ENCODE measurements at places on chromosomes 2 and 18.
A peak's percentile ranks its signal among the peaks of the same experiment; 100 is the strongest.

DNA sequence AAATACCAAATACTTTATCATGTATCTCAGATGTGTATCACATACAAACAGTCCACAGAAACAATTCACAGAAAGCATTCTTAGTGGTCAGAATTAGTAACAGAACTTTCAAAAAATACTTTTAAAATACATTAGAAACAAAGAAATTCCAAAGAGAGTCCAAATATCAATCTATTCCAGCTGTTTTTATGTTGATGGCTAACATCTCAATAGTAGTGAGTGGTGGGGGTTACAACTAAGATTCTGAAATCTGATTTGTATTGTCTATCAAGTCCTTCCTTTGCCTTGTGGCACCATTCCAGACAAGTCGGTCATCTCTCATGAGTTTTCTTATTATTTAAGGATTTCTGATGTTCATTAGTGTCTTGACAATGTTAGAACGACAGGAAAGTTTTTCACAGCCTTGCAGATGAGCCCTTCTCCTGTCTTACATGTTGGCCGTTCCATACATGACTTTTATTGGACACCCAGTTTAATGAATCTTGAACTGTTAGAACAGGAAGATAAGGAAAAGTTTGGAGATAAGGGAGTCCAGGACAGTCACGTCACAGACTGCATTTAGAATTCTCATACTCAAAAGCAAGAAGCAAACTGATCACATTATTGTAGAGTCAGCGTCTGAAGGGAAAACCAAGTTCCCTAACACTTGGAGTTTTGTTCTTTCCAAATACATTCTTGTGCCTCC, 410.3 kb downstream of the PID1 start:
- no peak for DNase-seq

DNA sequence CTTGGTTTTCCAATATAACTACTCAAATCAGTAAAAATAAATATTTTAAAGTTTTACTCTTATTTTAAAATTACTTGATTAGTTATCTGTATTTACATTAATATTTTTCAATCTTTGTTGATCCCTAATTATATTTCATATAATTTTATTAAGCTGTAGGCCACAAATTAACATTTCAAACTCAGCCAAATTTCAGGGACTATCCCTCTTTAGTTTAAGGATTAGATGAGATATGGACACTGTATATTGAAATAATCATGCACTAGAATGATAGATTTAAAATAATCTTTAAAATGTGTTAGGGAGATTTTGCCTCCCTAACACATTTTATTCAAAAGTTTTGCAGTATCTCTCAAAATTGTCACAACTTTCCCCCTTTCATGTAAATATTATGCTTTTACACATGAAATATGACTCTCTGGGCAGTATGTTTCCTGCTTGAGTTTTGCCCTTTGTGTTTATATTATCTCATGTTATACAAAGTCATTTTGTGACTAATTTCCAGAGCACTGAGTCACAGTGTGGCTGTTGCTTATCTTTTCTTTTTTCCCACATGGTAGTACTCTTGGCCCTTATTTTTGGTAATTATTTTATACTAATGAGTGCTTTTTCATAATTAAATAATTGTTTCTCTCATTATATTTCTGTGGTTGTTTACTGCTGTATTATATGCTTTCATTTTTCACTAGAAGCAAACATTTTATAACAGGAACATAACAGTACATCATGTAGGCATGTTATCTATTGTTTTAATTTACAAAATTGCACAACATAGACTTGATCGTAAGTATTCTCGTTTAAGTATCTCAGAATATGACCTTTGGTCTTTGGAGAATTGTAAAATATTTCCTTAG, 1.2 kb downstream of the TFPI start:
- DNase-seq: no peak

DNA sequence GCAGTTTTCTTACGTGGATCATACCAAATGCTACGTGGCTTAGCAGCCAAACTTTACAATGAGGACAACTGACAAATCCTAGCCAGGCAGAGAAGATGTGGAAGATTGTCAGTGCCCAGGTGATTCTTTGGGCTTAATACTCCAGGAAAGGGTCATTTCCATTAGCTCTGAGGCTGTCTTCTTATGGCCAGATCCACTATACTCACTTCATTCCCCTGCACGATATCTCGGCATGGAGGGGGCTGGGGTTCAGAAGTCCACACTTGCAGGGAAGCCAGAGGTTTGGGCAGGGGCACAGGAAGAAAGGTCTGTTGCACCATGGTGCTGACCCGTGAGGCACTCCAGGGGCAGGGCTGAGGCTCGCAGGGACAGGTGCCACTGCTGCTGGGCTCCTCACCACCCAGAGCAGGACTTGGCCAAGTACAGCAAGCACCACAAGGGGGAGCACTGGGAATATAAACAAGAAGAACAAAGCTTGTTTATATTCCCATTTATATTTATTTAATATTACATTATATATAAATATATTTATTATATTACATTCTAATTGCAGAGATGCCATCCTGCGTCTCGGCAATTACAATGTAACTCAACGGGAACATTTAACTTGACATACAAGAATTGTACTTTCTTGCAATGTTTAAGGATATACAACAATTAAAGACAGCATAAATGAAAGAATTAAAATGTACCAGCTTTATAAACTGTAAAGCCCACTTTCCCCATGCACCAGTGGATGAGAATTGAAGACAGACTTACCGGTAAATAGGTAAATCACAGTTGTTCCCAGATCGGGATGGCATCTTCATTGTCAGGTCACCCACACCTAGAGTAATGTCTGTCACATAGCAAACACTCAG, 27.2 kb downstream of the CLUL1 start:
- peak; percentile 51 for DNase-seq

GRCh38 chr2:140603416-140603815, 1527.4 kb downstream of the LRP1B start:
- DNase-seq: no peak

GRCh38 chr2:28523902-28524301, 28.0 kb downstream of the PLB1 start:
- DNase-seq: no peak

DNA sequence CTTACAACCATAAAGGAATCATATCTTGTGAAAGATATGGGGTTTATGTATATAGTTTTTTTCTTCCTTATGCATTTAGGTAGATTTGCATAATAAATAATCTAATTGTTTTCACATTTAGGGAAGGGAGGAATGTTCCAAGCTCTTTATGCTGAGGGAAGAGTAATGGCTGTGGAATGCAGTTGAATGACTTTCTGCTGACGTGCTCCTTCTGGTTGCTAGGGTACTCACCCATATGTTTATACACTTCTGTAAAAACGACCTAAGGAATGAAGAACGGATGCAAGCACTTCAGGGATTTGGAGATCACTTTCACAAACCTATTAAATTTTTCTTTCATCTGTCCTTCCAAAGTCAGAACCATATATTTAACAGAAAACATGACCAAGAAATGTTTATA, 29.2 kb upstream of the PPP4R1 start:
- no peak for DNase-seq

DNA sequence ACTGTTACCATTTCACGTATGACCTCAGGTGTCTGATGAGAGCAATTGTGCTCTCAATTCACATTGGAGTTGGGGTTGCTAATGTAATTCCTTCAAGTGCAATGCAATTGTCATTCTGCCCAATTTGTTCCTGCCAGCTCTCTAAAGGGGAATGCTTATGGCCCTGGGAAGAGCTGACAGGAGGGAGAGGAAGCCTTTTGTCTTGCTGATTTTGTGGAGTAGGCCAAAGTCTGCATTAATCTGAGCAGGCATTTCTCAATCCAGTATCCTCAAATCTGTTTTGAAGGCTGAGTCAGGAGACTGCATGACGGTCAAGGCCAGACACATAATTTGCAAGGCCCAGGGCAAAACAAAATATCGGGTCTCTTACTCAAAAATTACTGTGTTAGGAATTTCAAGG, 326.4 kb upstream of the SPHKAP start:
- DNase-seq: no peak

DNA sequence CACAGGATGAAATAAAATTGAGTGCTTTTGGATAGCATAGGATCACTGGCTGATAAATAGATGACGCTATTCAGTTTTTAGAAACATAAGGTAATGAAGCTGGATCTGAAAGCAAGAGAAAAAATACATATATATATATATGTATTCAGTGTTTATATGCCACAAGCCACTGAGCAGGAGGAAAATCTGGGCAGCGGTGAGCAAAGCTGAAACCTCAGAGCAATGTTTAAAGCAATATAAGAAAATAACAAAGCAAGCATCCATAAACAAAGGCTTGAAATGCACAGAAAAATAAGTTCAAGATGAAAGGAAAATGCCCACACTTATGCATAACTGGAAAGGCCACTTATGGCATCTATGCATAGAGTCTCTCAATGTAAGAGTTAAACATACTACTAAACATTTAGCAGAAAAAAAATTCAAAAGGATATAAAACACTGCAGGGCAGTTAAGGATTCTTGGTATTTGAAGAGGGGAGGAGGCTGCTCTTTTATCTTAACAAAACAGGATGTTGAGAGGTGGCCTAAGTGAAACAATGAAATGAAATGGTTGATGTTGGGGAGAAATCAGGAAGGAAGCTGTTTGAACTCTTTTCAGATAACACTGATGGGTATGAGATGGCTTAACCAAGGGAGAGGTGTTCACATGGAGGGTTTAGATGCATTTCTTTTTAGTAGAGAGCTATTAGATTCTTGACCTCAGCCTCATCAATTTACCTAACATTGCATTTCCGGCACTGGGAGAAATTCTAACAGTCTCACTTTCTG, 129.1 kb downstream of the ARHGAP15 start:
- no peak for DNase-seq

- no peak for DNase-seq
Measured at GRCh38 chr2:71793926-71794325, 340.6 kb downstream of the DYSF start.

DNA sequence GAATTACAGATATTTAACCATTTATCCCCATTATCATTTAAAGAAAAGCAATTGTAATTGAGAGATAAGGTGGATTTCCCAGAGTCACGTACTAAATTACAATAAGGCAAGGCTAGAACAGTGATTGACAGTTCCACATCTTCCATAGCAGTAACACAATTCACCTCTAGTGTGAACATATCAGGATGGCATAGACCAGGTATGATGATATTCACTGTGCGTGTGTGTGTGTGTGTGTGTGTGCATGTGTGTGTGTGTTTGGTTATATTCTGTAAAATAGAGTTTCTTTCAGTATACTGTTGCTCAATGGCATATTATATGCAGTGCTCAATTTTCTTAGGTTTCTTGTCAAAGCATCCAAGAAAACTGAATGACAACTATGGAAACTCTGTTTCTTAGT, 1.7 kb downstream of the SCN2A start:
- DNase-seq: no peak

DNA sequence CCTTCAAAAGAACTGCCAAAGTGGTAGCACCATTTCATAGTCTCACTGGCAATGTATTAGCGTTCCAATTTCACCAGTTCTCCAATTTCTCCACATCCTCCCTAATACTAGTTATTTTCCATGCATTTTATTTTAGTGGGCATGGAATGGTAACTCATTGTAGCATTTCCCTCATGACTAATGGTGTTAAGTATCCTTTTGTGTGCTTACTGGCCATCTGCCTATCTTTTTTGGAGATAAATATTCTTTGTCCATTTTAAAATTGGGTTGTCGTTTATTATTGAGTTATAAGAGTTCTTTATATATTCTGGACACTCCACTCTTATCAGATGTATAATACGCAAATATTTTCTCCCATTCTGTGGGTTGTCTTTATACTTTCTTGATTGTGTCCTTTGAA, 107.1 kb downstream of the THADA start:
- no peak for DNase-seq

- no peak for DNase-seq
Measured at GRCh38 chr2:33337981-33338380, 138.5 kb upstream of the RASGRP3 start.

DNA sequence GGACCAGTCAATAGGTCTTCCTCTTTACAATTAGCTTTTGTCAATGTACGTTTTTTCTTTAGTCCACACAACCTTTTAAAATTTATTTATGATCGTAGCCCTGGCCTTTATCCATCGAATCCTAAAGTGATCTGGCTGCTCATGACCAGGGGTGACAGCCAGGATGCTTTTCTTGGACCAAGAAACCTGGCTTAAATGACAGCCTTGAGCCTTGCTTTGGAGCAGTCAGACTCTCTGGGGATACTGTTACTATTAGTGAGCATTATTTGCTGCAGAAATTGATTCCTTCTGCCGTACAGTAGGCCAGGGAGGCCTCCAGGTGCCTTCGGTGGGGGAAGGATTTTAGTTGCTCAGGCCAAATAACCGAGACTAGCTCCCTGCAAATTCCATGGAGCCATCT, 70.2 kb downstream of the AGAP1 start:
- DNase-seq: no peak

DNA sequence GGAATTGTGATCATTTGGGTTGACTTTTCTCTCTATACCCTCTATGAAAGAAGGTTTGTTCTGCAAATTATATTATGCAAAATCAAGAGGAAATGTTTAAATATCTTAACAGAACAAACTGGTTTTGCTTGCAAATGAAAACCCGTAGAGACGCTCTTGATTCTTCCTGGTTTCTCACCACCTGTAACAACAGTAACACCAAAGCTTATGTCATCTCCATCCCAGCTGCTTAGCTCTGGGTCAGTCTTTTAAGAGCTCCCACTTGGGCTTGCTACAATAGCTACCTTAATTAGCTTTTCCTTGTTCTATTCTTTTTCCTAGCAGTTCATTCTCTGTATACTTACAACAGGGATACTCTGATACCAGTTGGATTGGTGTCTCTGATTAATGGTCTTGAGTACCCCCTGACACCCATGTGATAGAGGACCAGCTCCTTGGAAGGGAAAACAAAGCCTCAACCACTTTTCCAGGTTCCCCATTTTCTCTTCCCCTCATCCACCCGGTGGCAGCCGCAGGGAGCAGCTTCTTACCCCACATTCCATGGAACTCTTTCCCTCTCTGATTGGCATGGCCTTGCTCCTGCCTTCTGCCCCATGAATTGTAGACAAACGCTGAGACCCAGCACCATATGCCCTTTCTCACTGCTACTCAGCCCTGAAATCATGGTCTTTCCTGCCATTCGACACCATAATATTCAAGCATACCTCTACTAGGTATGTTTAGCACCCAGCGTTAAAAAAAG, 27.7 kb downstream of the TMEM182 start:
- DNase-seq: no peak

DNA sequence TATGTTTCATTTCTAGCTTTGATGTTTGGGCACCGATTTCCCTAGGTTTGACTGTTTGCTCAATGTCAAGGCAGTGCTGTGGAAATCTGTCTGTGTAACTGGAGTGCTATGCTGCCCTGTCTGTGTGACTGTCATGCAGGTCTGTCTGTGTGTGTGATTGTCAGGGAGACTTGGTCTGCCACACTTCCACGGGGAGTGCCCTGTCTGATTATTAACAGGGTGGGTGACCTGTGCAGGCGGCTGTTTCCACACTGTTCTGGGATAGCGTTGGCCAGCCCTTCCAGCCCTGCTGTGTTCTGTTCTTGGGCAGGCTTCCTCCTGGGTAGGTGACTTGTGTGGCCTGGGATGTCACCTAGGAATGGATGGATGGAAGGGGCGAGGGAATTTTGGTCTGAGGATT, 85.3 kb downstream of the FHOD3 start:
- no peak for DNase-seq

GRCh38 chr2:224646242-224646846, 61.2 kb upstream of the CUL3 start:
- peak; percentile 20 for DNase-seq
